ENCODE measurements at places on chromosomes 5 and 9.
A peak's percentile ranks its signal among the peaks of the same experiment; 100 is the strongest.

- DNase-seq, result no peak
Observed at GRCh38 chr5:142719836-142720370, 34.0 kb upstream of the FGF1 start.

DNA sequence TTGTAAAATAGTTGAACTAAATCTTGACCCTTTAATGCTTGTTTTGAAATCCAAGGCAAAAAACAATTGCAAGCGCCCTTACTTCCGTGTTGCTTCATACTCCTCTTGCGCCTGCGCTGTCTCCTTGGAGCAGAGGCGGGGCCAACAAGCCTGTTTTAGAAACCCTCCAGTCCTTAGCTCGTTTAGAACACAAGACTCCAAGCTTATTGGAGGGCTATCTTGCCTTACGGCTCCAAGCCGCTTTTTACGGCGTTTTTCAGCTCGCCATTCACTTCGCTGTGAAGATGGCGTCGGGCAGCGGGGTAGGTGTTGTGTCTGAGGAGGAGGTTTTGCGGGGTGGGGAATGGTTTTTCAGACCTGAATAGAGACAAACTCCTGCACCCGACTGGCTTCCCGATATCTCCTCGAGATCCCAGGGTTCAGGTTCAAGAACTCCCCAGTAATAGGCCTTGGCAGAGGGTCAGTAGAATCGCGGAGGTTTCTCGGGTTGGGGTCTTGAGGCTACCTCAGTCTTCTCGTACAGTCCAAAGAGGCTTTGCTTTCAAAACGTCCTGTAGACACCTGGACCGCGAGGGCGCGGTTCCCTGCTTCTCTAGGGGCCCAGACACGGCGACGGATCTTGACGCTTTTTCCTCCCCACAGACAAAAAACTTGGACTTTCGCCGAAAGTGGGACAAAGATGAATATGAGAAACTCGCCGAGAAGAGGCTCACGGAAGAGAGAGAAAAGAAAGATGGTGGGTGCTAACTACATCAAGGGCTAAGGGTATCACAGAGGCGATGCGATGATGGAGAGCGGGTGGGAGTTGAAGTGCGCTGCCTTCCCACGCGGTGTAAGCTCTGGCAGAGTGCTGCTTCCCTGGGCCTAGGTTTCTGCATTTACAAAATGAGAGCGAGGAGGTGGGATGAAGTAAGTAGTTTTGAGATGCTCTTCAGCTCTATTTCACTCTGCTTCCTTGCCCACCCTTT lies at the start of gene ZMAT2:
Gene ZMAT2, plus strand, starts transcription at position 271 of the 968 bp plus-strand sequence. Its CDS starts 14 bp downstream, at position 285.
- peak; percentile 90 for DNase-seq

GRCh38 chr9:98971168-98971914 lies 27.6 kb downstream of the COL15A1 start:
- DNase-seq, result no peak

DNA sequence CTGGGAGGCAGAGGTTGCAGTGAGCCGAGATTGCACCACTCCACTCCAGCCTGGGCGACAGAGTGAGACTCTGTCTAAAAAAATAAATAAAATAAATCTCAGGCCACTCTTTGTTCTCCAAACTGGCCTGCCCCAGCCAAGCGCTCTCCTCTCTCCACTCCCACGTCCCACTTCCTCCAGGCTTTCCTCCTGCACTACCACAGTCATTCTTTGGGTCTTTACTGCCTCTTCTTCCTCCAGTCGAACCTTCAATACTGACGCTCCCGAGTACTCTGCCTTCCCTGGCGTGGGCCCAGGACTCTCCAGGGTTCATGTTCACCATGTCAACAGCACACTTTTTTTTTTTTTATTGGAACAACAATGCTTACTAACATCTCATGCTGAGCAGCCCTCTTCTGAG lies 23.9 kb downstream of the RNF130 start:
- DNase-seq, result no peak

DNA sequence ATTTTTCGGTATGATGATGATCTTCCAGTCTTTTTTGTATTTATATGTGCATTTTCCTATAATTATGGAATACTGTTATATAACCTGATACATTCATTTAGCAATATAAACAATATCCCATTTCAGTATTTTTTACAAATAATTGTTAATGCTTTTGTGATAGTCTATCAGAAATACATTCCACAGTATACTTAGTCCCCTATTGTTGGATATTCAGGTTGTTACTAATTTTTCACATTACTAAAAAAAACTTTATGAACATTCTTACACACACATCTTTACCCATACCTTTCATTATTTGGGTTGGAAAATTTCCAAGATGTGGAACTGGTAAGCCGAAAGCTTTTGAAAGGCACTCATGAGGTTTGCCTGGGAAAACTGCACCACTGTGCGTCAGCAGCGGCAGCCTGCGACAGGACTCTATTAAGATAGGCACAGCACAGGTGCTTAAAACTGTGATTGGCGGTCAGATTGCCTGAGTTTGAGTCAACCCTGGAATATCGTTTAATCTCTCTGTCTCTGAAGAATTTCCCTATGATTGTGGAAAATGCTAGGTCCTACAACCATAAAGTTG lies 147.5 kb upstream of the ERCC6L2 start:
- DNase-seq, result no peak

DNA sequence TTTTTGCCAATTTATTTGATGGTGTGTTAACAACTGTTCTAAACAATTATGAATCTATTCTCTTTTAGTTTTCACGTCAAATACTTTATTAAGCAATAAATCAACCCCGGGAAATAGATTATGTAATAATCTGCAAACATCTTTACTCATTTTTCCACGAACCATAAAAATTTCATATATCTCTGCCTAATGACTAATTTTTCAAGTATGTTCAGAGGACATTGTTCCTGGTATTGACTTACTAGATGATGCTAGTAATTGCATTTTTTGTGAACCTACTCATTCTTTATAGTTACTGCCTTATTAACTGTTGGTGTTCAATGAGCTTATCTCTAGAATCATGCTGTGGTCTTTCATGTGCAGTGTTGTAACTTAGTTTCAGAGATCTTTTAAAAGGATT lies 41.0 kb upstream of the FBN2 start:
- no peak for DNase-seq

DNA sequence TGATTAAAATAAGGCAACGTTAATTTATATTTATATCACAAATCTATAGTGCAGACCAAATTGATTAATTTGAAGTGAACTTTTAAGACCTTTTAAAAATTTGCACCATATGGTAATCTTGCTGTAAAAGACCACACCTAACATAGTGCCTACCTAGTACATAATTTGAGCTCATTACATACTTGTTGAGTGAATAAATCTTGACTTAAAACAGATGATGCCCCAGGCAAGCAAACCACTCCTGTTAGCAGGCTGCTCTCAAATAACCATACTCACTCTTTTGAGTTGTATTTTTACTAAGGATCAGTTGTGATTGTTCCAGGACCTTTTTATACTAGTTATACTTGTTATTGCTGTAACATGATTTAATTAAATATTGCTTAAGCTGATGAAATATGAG lies 27.2 kb downstream of the CMYA5 start:
- no peak for DNase-seq

GRCh38 chr5:149419532-149419858 lies 40.4 kb upstream of the IL17B start:
- DNase-seq, result no peak

- DNase-seq, result no peak
Observed at GRCh38 chr9:97850746-97851445, 2.1 kb upstream of the FOXE1 start.

- no peak for DNase-seq
Observed at GRCh38 chr9:22055090-22055489, 46.0 kb upstream of the CDKN2B start.

DNA sequence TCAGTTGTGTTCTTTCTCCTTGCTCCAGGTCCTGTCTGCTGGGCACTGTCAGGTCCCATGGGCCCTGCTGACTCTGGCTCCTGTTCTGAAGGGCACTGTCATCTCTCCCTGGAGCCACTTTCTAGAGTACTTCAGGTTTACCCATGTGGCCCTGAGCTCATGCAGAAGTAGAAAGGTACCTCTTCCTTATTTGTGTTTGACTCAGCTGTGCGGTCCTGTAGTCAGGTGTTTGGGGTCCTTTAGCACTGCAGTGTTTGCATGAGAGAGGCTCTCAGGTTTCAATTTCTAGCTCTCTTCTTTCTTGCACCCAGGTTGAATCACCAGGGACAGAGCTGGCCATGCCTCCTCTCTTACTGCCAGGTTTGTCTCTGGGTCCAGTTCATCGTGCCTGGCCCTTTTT lies 71.5 kb downstream of the HSPA4 start:
- DNase-seq, result no peak

DNA sequence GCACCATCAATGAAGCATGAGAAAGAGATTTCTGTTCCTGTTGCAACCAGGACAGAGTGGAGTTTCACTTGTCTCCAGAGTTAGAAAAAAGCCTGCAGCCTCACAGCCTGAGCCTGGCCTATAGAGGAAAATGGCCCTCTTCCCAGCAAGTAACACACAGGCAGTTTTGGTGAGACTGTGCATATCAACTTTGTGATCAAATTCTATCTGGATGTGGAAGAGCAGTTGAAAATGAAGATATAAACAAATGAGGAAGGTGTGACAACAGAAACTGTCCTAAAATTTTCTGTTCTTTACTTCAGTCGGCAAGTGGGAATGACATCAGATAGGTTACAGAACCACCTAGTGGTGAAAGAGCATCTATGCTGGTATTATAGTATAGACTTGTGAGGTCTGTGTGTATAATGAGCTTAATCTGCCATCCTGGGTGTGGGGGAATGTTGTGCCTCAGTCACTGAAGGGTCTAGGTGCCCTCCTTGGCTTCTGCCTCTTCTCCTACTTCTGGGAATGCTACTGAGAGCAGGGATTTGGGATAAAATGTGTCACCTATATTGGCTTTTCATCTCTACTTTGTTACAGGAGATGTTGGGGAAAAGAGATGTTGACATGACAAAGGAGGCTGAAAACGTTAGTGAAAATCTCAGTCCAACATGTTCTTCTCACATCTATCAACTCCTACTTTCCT lies 28.2 kb downstream of the YIPF5 start:
- DNase-seq, result no peak

All from stimulated activated CD4-positive, alpha-beta T cell treated with anti-CD3 and anti-CD28 coated beads, TNF-alpha, amount 100 ng/mL, for 48 hours (primary cell).